ENCODE measurements at places on chromosomes 5 and 9.

DNA sequence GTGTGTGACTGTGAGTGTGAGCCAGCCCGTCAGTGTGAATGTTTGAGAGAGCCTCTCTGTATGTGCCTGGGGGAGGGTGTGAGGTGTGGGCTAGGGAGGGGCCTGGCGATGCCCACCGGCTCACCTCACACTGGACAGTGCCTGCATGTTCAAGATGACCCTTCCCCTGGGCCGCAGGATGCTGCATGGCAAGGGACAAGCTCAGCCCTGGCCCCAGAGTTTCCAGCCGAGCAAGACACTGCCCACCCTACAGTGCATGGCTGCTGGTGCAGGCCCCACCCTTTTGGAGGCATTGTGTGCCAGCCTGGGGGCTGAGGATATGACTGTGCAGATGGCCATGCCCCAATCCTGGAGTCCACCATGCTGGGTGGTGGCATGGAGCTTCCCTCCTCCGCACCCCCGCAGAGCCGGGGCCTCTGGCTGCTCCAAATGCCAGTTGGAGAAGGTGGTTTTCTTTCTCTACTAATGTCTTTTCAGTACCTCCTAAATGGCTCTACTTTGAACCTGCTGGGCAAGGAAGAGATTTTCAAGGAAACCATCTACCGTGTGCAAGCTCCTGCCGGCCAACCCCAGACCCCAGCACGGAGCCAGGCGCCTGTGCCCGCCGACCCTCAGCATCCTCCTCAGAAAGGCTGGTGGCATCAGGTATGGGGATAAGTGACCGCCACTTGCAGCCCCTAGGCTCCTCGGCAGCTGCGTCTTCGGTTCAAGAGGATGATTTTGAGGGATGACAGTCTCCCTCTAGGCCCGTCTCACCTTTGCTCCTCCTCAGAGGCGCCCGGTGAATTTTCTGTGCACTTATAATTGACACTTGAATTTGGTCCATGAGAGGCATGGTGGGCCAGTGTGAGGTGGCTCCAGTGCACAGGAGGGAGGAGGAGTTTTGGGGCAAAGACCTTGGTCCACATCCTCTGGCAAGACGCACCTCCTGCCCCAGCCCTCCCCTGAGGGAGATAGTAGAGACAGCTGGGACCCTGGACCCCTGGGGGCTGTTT lies 27.7 kb downstream of the FGD3 start:
- DNase-seq = no peak

GRCh38 chr5:132114150-132115121 lies 40.8 kb downstream of the CSF2 start:
- peak; percentile 98 for DNase-seq

DNA sequence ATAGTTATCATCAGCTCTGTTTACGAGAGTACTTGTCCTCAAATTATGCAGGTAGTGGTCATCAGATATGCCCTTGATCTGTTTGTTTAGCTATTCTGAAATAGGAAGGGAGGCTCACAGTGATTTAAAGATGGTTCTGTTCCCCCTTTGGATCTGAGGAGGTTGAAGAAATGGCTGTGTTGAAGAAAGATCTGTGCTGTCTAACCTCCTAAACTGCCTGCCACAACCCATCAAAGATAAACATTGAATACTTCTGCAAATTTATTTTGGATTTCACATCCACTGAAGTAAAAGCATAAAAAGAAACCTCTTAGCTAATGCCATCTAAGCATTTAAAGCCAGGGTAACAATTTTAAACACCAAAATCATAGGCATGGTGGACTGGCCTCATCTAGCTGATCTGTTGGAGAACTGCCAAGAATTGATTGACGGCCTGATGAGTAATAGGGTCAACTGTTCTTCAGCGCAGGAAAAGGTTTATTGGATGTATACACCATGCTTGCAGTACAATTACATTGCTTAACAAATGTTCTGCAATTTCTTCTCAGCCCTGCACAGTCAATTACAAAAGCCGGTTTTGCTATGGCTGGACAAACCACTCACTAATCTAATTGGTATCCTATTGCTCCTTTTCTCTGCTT lies 97.6 kb downstream of the SEMA6A start:
- DNase-seq = no peak

- no peak for DNase-seq
These were observed 97.0 kb upstream of the NR4A3 start for GRCh38 chr9:99724640-99725039.

- peak; percentile 1 for DNase-seq
These were observed 9.3 kb upstream of the OR13F1 start for GRCh38 chr9:104494808-104495207.

GRCh38 chr5:168054091-168054490 lies 237.4 kb upstream of the WWC1 start:
- DNase-seq = no peak

DNA sequence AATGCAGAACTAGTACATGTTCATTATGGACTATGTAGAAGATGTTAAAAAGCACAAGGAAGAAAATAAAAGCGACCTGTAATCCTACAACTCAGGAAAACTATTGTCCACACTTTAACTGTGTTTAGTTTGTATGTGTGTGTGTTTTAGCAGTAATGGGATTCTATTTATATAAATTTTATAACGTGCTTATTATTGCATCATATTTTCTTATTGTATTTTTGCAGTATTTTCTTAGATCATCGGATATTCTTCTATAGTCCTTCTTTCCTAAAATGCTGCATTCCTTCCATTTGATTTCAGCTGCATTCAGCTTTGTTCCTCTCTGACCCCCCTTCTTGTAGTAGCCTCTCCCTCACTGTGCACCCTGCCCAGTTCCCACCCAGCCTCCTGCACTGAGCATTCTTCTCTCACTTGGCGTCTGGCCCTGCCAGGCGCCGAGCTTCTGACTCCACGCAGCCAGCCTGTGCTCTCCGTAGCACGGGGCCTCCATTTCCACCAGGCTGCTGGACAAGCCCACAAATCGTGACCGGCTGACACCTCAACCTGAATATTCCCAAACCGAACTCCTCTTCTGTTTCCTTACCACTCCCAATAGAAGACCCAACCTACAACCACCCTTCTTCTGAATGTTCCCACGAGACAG lies 39.9 kb downstream of the MVB12B start:
- DNase-seq = no peak

DNA sequence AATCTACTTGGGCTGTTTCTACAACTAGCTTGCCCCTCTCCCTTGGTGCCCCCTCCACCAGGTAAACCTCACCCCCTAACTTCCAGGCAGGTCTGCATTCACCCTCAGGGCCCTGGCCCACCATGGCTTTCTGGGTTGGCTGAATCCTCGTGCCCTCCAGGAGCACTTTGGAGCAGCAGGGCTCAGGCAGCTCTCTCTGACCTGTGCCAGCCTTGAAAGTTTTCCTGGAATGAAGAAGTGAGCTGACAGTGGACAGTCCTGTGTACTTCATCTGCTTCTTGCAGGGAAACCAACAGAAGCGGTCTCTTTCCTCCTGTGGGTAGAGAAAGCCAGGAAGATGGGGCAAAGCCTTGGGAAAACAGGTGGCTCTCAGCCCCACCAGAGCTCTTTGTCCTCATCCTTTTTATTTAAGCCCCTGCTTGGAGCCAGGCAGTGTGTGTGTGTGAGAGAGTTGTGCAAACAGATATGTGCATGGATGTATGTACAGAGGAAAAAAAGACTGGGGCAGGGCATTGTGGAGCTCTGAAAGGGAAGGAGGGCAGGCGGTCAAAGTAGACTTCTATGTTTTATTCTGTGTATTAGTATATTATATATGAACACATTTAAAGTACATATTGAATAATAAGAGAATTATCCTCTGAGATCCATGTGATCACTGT lies 62.3 kb upstream of the SPRY4 start:
- no peak for DNase-seq

- no peak for DNase-seq
These were observed 10.9 kb downstream of the HK3 start for GRCh38 chr5:176888016-176888864.

DNA sequence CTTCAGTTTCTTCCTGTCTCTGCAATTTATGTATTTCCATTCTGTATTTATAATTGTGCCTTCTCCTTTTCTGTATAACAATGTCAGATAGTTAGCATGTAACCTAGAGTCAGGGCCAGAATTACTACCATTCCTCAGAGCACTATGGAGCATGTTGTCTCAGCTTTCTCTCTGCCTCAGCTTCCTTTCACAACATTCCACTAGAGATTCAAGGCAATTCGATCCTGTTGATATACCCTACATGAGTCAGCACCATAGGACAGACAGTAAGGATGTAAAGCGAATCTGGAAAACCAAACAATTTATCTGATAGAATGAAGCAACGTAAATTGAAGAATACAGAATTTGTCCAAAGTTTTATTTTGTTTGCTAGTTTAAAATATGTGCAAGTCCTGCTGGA lies 728.3 kb upstream of the SEMA6A start:
- DNase-seq = no peak

GRCh38 chr5:52767766-52768480 lies 19.8 kb upstream of the ITGA1 start:
- DNase-seq = no peak

DNA sequence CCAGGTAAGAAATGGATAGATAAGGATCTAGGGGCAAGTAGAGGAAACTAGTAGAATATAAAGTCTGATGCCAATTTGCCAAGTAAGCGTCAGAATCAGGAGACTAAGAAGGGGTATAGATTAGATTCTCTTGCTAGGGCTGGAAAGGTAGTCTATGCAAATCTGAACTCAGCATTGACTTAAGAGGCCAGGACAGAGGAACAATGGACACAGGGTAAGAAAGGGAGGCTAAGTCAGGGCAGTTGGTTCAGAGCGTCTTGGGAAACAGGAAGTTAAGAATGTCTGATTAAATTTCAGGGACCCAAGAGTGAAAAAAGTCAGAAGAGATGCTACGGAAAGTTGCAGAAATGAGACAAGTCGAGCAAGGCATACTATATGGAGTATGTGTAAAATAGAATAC lies 263.2 kb upstream of the HAPLN1 start:
- DNase-seq = no peak

DNA sequence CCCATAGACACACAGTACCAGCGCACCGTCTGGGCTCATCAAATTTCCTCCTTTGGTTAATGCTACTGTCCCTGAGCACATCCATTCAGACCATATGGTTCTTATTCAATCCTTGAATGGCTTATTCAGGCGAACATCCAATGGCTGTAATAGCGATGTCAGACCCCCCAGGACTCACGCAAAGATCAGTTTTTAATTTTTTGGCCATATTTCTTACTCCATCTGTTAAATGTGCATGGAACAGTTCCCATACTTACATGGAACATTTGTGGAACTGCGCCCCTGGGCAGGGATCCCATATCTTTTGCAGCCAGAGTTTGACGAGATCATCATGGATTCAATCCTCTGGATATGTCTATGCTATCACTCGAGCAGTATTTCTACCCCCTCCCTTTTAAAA lies 213.2 kb downstream of the ADAMTS6 start:
- no peak for DNase-seq

DNA sequence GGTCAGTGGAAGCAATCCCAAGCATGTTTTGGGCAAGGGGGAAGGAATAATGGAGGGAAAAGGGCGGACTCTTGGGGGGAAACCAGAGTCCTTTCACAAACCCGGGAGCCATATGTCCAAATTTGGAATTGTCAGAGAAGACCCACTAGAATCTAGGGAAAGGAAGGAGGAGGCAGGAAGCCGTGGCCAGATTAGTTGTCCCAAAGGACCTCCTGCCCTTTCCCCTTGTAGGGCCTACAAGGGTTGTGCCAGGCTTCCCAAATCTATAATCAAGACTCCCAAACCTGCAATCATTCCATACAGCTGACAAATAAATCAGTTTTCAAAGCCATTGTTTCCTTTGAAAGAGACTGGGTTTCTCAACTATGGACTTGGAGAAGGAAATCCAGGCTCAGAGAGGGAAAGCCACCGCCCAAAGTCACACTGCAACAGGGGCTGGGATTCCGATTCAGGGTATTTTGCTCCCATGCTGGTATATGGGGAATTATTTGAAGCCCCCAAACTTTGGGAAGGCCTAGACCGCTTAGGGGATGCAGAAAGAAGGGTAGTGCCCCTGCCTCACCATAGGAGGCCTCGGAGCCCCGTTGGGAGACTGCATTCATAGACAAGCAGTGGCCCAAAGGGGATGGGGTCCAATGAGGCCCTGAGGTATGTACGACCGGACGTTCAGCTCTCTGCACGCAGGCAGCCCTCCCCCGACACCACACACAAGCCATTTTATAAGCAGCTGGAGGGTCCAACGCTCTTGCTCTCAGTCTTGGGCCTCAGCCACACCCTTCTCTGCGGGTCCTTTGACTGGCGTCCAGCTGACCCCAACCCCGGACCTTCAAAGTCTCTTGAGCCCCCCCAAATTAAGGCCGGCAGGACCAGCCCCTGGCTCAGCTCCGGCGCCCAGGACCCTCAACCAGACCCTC lies 815 bp downstream of the ANXA6 start:
- peak; percentile 60 for DNase-seq

GRCh38 chr9:116626762-116627161 lies 60.3 kb upstream of the TRIM32 start:
- DNase-seq = no peak

DNA sequence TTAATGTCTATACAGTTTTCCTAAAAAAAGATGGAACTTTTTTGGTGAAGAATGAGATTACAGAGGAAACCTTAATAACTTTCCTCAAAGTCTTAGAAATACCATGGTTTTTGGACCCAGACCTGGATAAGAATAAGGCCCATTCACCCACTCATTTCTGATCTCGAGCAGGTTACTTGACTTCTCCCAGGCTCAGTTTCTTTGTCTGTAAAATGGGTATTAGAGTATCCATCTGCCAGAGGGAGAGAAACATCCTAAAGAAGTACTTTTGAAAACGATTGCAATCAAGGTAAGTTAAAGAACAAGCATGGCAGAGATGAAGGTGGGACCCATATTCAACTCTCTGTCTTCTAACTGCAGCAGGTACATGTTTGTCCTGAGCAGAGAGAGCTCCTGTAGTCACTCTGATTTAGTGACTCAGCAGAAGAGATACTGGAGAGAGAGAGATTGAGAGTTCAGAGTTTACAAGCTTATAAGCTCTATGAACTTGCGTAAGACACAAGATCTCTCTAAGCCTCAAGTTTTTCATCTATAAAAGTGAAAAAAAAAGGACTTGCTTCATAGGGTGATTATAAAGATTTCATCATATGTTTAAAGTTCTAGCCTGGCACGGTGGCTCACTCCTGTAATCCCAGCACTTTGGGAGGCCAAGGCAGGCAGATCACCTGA lies 379.4 kb upstream of the SGCD start:
- no peak for DNase-seq

- no peak for DNase-seq
These were observed 33.2 kb downstream of the PRDM6 start for GRCh38 chr5:123122273-123122672.

DNA sequence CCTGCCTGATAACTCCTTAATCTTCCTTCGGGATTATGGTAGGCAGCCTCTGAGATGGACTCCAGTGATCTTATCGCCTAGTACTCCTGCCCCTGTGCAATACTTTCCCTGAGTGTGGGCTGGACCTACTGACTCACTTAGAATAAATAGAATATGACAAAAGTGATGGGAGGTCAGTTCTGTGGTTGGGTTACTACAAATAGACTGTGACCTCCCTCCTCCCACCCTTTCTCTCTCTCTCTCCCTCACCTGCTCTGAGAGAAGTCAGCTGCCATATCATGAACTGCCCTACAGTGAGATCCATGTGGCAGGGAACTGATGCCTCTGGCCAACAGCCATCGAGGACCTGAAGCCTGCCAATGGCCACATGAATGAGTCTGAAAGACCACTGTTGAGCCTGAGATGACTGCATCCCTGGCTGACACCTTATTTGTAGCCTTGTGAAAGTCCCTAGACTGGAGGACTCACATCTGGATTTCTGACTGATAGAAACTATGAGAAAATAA lies 31.7 kb downstream of the NRG2 start:
- DNase-seq = no peak

- no peak for DNase-seq
These were observed 115.8 kb upstream of the MAP3K1 start for GRCh38 chr5:56699538-56699937.

GRCh38 chr5:107590686-107591085 lies 80.1 kb downstream of the EFNA5 start:
- DNase-seq = no peak
